Fibroblast of skin of right biceps (primary cell): ENCODE measurements at places on chromosomes 11 and 22.
A peak's percentile ranks its signal among the peaks of the same experiment; 100 is the strongest.

DNA sequence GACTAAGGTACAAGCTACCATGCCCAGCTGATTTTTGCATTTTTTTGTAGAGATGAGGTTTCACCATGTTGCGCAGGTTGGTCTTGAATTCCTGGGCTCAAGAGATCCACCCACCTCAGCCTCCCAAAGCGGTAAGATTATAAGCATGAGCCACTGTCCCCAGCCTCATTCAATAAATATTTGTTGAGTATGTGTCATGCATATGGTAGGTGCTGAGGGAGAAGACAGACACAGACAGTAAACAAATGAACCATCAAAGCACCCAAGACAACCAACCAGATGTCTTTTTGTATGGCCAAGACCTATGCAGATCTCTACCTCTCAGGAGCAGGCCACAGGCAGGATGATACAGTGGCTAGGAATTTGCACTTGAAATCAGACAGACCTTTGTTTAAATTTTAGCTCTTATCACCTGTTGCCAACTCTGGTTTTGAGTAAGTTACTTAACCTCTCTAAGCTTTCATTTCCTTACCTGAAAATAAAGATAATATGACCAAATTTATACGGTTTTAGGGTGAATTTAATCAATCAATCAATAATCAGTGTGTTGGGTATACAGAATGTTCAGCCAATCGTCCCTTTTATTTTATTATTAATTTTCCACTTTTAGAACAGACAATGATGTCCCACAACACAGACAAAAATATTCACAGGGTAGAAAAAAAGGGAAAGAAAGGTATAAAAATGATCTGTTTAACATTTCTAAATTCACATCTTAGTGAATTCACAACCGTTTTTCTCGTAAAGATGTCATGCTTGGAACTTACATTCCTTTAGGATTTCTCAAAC, 128.2 kb downstream of the SGSM3 start:
- DNase-seq: peak; percentile 97

- no peak for DNase-seq
Observed at GRCh38 chr11:83895516-83895915, 609.3 kb upstream of the CCDC90B start.

DNA sequence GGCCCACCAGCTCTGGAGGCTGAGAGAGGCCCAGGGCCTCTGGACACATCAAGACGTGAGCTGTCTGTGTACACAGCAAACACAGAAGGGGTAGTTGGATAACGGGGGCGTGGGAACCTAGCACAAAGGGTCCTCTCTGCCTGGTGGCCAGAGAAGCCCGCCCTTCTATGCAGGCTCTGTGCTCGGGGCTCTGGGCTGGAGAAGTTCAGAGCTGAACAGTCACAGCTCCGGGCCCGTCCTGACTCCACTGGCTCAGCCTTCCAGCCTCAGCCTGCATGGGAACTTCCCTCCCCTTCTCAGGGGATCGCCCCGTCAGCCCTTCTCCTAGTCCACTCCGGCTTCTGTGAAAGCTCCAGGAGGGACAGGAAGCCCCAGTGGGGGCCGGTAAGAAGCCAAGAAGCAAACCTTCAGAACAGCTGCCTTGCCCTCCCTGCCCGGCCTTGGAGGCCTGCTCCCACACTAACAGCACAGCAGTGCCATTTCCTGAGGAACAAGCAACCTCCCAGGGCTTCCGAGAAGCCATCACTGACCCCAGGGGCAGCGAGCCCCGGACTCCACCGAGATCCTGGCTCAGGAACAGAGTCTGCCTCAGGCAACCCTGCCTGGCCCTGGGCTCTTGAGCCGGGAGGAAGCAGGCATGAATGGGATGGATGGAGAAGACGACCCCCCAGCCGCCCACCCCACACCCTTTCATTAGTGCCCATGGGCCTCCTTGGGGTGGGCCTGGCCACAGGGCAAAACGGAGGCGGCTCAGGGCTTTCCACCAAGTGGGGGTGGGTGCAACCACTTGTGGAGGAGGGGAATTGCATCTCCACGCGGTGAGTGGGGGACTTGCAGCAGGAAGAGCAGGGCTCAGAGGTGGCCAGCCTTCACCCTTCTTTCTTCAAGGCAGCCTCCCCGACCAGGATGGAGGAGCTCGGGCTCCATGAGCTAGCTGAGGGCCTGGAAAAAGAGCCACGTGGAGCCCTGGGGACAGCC, 119.8 kb downstream of the ST3GAL4 start:
- DNase-seq: no peak

DNA sequence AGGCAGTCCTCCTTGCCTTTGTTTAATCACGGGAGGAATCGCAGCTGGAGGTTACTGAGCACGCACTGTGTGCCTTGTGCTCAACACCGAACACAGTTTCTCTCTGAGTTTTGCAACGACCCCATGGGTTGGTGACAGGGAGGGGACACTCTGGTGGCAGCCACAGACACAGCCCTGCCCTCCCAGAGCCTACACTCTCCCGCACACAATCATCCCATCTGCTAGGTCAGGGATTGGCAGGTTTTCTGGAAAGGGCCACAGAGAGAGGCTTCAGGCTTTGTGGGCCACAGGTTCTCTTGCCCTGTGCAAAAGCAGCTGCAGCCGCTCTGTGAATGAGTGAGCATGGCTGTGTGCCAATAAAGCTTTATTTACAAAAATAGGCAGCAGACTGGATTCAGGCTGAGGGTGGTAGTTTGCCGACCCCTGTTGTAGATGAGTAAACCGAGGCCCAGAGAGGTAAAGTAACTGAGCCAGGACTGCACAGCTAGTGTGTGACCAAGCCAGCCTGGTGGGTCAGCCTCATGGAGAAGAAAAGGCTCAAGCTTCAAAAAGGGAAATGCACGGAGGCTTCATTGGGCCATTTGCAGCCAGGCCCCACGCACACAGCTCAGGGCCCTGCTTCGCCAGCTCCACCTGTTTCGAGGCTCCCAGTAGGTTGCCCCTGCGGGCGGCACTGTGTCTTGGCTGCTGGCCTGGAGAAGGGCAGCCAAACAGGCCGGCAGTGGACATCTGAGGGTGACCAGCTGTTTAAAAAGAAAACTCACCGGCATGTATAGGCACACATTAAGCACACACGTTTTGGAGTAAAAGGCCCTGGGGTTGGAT, 16.3 kb downstream of the LTO1 start:
- DNase-seq: no peak

GRCh38 chr11:360326-361280, 8.7 kb upstream of the B4GALNT4 start:
- DNase-seq: no peak

DNA sequence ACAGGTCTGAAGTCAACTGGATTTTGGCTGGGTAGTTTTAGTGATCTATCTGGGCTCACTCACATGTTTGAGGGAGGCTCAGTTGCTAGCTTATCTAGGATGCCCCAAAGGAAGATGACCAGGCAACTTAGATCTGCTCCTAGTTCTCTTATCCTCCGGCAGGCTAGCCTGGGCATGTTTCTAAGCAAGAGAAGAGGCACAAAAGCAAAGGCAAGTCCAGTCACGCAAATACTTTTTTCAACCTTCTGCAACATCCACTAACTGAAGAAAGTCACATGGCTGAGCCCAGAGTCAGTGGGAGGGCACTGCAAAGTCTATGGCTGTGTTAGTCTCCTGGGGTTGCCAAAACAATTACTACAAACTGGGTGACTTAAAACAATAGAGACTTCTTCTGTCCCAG, 32.9 kb upstream of the FSHB start:
- no peak for DNase-seq
